ENCODE measurements at places on chromosomes 5 and 9.

GRCh38 chr9:75418518-75418917, 330.2 kb downstream of the OSTF1 start:
- no peak for DNase-seq

GRCh38 chr5:58451732-58452565, 7.9 kb downstream of the PLK2 start:
- no peak for DNase-seq

- no peak for DNase-seq
These were observed 149.4 kb downstream of the CWC27 start for GRCh38 chr5:64918083-64918482.

DNA sequence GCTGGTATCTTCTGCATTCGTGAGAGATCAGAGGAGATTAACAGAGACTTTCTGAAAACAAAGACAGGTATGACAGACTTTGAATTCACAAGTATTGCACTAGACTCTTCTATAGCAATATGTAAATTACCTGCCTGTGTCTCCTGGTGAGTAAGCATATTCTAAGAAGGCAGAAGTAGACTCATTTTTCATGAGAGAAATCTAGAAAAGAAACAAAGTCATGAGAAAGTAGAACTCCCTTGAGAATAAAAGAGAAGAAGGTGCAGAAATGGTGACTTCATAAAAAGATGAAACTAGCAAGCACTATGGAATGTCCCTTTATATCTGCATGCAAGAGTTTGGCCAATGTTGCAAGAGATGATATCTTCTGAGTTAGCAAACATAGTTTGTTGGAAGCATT, 419.8 kb downstream of the DMRT2 start:
- no peak for DNase-seq

DNA sequence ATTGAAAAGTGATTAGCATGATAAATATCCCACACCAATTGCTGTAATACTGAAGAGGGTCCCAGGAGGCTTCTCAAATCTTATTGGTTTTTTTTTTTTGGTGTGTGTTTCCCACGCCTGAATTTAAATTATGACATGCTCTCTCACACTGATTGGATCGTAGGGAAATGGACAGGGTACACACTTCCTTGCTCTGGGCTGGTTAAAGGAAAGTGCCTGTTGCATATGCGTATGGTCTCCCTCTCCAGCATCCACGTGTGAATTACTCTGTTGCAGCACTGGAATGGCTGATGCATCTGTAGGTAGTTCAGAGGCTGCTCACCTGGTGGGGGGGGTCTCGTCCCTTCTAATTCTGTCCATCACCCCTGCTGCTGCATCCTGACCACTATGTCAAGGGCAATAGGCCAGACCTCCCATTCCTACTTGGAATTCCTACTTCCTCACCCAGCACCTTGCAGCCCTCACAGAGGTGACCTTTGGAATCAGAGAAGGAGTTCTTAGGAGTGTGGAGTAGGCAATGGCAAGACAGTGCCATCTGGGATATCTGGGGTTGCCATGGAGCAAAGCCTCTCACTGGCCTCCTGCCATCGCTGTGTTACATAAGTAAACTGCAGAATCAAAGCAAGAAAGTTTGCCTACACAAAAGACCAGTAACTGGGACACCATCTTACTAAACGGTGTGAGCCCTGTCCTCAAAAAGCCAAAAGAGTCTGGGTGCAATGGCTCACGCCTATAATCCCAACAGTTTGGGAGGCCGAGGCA, 71.4 kb upstream of the FBXW11 start:
- no peak for DNase-seq

GRCh38 chr5:151199581-151200185, 24.2 kb downstream of the CCDC69 start:
- no peak for DNase-seq

- DNase-seq = no peak
These were observed 100.1 kb downstream of the SUSD1 start for GRCh38 chr9:112075009-112075378.

DNA sequence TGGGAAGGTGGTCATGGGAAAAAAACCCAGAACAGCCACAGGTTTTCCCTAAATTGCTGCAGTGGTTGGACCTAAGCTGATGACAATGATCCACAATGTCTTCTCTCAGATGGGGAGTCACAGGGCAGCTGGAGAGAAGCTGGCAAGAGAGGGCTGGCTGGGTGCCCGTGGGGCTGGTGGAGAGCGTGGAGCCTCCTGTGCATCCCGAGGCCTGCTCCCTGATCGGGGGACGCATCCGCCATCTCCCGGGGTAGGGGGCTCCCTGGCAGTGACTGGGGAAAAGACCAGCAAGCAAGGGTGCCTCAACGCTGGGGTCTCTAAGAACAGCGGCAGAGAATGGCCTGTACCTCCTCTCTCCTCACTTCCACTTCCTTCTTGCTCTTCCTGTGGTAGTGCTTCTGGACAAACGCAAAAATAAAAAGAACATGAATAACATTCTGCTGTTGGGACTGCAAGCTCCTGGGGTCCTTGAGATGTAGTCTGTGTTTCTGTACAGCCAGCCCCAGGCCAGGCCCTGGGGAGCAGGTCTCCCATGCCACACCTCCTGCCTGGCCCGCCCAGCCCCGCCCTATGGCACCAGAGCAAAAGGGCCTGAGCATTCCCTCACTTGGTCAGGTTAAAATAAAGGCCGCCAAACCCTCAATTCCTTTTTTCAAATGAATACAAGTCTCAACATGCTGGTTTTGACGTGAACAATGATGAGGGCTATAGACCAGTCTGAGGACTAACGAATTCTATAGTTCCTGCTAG, 7.0 kb upstream of the MRNIP start:
- no peak for DNase-seq

GRCh38 chr5:107388141-107388861, 282.4 kb downstream of the EFNA5 start:
- DNase-seq = peak; percentile 28

DNA sequence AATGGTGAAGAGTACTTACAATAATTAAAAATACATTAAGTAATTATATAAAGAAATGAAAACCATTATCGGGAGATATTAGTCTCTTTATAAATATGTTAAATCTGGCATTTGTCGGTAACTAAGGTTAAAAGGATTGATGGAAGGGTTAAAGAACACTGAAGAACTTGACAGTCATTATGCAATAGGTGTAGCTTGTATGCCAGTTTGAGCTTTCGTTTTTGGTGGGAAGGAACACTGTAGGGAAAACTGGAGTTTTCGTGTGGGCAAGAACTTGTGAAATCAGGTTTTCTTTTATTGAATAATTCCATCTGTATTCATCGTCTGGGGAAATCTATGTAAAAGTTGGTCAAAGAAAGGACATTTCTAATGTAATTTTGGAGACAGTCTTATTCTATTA, 142.3 kb downstream of the DMRTA1 start:
- no peak for DNase-seq

- no peak for DNase-seq
These were observed 74.3 kb upstream of the STXBP1 start for GRCh38 chr9:127537792-127538191.

- no peak for DNase-seq
These were observed 33.5 kb downstream of the KCNMB1 start for GRCh38 chr5:170355601-170356098.
